ENCODE measurements at places on chromosomes 3 and 15.

- DNase-seq = peak; percentile 24
Observed at GRCh38 chr3:189233225-189233858, 61.6 kb downstream of the TPRG1 start.

DNA sequence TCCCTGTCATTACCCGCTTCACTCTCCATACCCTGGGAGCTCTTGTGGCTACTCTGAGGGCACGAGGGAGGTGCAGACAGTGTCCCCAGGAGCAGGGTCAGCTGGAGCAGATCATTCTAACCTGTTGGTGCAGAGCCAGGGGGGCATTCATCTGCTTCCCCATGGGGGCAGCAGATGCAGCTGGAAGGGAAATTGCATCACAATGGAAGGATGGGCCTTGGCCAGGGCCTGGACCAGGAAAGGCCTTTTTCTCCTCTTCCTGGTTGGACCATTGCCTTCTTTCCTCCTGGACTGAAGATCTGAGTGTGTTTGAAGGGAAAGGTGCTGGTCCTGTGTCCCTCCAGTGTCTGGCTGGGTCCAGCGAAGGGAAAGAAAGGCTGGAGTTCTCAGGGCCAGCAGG, 55.7 kb downstream of the EPHB1 start:
- DNase-seq = no peak

DNA sequence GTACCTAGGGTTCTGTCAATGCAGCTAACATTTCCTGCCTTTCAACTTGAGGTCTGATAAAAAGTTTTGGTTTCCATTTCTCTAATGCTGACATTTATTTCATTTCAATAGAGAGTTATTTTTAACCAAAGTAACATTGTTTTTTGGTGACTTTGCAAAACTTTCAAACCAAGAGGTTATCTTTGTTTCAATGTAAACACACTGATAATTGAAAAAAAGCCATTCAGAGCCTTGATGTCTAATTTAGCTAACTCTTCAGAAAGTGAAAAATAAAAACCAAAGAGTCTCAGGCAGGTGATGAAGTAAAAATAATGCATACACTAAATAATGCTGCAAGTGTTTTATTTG, 9.6 kb upstream of the TIPARP start:
- no peak for DNase-seq

GRCh38 chr3:141067206-141067974, 16.2 kb downstream of the SPSB4 start:
- no peak for DNase-seq

DNA sequence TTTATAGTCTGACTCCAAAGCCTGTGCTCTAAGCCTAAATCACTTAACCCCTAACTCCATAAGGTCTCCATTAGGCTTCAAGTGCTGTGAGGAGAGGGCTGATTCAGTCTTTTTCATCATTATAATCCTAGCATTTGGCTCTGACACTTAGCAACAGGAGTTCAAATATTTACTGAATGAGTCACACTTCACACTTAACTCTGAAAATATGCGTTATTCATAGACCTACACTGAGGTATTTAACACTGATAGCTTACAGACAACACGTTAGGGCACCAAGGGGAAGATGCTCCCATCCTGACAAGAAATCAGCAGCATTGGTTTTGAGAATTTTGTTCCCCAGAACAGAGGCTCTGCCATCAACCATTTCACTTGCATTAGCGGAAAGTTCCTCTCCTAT, 53.5 kb downstream of the MSL2 start:
- DNase-seq = no peak

DNA sequence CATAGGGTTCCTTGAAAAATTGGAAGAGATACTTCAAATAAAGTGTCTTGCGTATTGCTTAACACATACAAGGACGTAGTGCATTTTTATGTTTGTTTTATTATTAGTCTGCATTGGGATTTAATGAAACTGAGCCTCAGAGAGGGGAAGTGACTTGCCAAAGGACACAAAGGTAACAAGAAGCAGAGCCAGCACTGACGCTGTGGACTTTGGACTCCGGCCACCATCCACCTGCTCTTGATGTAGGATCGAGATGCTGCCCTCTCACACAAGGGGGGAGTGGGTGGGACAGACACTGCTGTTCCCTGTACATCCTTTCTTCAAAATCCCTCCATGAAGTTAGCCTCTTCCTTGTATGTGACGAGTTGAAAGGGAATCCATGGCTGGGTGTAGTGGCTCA, 435.4 kb upstream of the RGMA start:
- no peak for DNase-seq

- no peak for DNase-seq
Observed at GRCh38 chr3:112253301-112253971, 40.6 kb downstream of the SLC9C1 start.

DNA sequence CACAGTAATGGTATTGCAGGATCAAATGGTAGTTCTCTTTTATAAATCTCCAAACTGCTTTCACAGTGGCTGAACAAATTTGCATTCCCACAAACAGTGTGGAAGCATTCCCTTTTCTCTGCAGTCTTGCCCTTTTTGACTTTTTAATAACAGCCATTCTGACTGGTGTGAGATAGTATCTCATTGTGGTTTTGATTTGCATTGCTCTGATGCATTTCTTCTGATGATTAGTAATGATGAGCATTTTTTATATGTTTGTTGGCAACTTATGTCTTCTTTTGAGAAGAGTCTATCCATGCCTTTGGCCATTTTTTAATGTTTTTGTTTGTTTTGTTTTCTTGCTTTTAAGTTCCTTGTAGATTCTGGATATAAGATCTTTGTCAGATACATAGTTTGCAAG, 316.1 kb upstream of the TMCO5A start:
- DNase-seq = no peak

GRCh38 chr3:25433868-25434267, 5.8 kb downstream of the RARB start:
- DNase-seq = no peak

DNA sequence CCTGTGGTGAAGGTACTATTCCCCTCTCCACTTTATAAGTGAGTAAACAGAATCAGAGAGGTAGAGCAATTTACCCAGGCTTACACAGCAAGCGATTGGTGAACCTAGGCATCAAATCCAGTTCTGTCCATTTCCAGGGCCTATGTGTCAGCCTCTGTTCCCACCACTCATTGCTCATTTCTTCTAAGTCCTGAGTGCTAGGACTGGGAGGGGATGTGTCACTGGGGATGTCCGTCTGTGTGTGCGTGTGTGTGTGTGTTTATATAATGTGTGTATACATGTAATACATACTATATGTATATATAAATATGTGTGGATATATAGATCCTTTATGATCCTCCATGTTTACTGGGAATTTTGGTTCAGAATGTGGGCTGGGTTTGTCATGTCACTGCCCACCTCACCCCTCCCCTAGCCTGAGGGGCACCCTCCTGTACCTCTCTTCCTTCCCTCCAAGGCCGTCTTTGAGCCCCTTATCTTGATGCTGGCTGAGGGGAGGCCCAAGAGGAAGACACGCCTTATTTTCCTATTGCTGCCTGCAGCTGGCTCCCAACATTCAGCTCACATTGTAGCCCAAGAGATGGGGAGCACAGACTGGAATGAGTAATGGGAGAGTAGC, 2.1 kb downstream of the TMEM43 start:
- no peak for DNase-seq

GRCh38 chr3:133884887-133885711, 10.6 kb downstream of the RAB6B start:
- no peak for DNase-seq

DNA sequence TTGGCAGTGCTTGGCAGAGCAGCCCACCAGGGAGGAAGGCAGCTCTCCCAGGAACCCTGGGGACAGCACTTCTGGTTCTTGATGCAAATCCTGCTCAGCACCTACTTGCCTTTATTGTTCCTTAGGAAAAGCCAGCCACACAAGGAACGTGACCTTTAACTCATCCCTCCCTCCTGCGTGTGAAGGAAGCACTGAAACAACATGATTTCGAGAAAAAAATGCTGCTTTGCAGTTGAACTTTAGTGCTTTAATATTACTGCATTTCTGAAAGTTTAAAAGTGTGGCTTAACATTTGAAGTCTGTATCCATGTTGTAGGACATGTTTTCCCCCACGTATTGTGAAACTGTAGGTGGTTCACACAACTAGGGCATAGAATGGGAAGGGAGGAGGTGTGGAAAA, 50.4 kb upstream of the CTNNB1 start:
- DNase-seq = no peak

GRCh38 chr3:116259984-116260383, 185.3 kb downstream of the LSAMP start:
- DNase-seq = no peak

DNA sequence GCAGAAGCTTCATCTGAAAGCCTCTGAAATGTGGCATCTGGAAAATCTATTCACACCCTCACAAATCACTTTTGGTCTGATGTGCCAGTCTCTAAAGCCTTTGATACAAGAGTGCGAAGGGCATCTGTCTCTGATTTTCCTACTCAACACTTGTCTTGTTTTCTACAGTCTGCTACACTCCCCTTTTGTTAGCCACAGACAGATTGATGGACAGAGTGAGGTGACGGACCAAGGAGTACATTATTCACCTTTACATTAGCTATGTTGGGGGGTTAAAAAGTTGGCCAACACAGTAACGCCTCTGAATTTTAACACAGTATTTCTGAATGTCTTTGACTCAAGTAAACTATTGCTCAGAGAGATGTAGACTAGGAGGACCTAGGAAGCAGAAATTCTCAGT, 63.1 kb downstream of the TNIK start:
- no peak for DNase-seq

GRCh38 chr3:45119824-45120358, 26.3 kb downstream of the CDCP1 start:
- DNase-seq = no peak

DNA sequence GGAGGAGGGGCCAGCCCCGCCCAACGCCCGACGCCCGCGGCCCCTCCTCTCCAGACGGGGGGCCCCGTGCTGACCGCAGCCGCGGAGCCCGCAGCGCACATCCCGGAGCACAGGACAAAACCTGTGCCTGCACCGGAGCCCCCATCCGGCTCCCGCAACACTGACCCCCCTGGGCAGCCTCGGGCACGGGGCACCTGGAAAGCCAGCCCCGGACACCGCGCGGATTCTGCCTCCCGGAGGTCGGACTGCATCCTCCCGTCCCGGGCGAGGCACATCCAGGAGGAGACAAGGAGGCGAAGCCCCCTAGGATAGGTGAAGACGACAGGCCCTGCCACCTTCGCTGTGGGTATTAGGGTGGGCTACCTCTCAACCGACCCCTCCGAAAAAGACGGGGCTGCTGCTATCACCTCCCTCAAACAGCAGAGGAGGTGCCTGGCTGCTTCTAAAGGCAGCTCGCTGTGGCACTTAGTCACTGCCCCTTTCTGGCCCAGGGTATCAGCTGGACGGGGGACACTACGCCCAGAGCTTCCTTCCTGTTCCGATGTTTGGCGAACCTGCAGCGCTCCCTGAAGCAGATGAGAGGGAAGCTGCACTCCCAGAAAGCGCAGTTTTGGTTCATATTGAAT, 10.6 kb downstream of the XXYLT1 start:
- DNase-seq = peak; percentile 43

DNA sequence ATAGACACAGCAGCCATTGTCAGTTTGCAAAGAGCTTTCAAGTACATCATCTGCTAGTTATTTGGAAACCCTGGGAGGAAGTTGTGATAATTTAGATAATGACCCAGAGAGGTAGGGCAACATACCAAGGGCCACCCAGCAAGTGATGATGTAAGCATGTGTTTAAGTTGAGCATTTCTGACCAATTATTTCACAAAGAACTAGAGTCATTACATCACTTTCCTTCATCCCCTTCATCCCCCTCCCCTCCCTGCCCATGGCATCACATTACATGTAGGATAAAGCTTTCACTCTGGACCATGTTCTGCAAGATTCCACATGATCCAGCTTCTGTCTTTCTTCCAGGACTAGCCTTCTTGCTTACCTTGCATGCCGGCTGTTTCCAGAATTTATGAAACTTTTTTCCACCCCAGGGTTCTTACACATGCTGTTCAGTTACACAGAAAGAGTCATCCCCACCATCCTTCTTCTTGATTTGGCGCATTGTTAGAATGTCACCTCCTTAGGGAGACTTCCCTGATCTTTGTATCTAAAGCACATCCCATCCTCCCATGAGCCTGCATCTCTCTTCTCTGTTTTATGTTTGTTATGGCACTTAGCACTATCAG, 71.3 kb downstream of the PTPRG start:
- DNase-seq = no peak

- DNase-seq = no peak
Observed at GRCh38 chr3:153111016-153111415, 51.0 kb upstream of the RAP2B start.

DNA sequence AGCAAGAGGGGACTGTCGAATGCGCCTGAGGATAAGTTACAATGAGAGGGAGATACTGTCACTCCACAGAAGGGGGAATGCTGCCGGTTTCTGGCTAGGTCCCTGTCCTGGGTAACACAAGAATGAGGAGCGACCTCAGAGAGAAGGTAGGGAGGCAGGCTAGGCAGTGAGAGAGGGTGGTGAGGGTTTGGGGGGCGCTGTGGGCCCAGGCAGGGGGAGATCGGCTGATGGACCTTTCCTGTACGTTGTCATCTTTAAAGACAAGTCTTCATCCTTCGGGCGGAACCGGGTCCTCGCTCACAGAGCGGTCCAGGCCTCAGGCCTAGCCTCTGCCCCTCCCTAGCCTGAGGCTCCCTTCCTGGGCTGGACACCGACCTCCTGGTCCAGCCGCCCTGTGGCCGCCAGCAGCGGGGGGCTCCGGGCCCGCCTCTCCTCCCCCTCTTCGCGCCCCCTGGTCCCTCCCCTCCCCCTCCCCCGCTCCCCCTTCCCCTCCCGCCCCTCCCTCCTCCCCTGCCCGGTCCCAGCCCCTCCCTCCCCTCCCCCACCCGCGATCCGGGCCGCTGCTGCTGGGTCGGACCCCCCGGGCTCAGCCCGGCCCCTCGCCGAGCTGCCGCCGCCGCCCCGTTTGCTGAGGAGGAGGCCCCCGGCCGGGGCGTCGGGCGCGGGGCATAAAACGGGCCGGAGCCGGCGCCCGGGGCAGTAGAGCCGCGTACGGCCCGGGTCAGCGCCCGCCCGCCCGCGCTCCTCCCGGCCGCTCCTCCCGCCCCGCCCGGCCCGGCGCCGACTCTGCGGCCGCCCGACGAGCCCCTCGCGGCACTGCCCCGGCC, at the start of gene CHRD:
CHRD (plus strand) TSS at position 697 of the 827 bp plus-strand sequence. CDS start 265 bp downstream, outside the sequence.
- DNase-seq = no peak

DNA sequence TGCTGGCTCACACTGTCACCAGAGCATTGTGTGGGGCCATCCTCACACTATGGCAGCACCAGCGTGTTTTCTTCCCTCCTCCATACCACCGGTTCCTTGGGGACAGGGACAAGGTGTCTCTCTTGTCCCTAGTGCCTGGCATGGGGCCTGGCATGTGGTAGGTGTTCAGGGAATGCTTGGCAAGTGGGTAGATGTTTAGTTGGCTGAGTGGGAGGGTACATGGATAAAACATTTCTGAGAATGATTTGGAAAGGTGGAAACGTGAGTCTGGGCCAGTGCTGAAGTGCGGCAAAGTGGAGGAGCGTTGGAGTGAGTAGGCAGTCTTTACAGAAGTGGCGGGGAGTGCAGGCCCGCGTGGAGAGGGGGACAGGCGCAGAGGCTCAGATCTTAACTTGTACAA, 15.0 kb downstream of the SNAPC5 start:
- no peak for DNase-seq

GRCh38 chr15:85556618-85556895, 176.2 kb downstream of the AKAP13 start:
- no peak for DNase-seq

DNA sequence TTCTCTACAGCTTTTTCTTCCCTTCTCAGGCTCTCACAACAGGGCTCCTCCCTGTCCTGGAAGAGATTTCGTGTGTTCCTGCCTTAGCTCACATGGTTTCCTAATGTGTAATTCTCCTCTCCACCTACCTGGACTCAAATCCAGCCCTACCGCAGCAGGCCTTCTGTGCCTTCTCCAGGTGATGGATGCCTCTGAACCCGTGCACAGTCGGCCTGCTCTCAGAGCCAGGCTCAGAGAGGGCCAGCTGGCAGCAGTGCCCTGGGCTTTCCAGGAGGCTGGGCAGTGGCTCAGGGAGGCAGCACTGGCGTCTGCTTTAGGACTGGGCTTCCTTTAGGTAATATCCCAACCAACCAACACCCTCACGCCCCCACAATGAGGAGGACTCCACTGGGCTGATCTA, 123.2 kb upstream of the TMC3 start:
- DNase-seq = no peak

Data from NCI-H510A (cell line).